RPMI8226 (cell line): ENCODE measurements at places on chromosomes 3 and 15.

DNA sequence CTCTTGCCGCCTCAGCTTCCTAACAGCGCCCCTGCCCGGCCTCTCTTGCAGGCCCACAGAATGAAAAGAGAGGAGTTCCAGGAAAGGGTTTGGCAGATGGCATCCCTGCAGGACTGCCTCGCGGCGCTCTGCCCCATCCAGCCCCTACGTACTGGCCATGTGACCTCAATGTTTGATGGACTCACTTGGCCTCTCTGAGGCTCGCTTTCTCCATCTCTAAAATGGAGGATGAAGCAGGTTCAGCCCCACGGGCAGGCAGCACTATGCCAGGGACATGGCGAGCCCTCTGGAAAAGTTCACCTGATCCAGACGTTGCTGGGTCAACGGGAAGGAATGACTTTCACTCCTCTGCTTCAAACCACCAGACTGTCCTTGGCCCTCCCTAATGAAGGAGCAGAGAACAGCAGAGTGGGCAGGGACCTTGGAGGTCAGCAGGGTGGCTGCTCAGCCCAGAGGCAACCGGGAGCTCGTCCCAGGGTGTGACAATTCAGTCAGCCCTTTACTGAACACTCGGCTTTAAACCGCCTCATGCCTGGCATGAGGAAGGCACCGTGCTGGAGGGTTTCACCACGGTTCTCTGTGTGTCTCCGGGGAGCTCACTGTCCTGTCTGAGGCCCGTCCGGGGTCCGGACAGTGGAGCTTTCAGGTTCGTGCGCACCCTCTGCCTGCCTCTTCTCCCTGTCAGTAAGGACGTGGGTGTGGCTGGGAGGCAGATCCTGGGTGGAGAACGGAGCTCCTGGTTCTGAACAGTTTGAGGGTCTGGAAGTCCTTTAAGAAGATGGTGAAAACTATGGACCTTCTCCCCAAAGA is 101.3 kb downstream of the LINGO1 start:
- DNase-seq: no peak

DNA sequence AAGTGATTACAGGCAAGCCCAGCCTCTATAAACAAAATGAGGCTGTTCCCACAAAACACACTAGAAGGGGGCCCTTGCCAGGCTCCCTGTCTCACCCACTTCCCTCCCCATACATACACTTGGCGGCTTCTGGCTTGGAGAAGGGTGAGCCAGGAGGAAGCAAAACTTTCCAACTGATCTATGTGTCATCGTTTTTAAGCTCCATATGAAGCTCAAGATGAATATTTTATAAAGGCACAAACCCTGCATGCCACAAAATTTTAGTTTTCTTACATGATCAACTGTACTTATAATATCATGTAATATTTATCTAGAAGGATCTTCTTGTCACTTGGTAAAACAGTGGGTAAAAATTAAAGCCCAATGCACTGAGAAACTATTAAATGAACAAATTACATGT is 80.8 kb upstream of the TJP1 start:
- DNase-seq: no peak

DNA sequence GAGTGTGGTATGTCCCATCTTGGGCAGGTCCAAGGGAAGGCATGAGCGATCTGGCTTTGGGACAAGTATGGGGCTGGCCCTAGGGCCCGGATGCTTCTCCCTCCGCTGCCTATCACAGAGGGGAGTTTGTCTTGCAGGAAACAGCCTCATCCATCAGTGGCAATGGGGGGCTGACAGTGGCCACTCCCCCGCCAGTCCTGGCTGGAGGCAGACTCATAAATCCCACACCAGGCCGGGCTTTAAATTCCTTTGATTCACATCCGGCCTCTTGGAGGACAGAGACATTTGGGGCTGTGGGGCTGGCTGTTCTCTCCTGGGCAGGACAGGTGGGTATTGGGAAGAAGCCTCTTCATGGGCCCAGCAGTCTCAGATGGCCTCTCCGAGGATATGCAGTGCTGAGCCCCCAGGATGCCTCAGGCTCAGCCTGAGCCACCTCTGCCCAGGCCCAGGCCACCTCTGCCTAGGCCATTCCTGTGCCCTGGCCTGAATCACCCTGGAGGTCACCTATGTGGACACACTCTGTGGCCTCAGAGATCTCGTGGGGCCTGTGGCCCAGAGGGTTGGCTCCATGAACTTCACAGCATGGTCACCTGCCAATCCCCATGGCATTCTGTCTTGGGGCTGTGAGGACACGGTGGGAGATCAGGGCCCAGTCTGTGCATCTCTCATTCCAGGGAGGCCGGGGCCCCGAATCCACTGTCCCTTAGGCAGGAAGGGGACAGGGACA is 84.2 kb upstream of the GOLGA6L4 start:
- DNase-seq: no peak

GRCh38 chr3:158531334-158531733 is 39.7 kb upstream of the MLF1 start:
- DNase-seq: no peak

DNA sequence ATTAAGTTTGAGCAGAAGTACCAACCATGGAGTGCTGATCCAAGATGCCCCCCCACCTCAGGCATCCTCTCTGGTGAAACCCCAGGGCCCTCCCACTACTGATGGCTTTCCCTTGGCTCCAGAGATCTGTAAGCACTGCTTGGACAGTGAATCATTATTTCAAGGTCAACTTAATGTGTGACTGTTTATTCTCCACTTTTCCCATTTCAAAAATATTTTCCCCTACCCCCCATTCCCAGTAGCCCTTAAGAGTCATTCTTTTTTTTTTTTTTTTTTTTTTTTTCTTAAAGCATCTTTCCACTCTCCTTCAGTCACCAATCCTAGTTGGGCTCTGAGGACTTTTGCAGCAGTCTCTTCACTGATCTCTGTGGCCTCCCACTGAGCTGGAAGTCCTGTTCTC is 82.6 kb downstream of the PCCB start:
- DNase-seq: no peak

- no peak for DNase-seq
Observed at GRCh38 chr3:38566215-38566528, 70.0 kb downstream of the EXOG start.

DNA sequence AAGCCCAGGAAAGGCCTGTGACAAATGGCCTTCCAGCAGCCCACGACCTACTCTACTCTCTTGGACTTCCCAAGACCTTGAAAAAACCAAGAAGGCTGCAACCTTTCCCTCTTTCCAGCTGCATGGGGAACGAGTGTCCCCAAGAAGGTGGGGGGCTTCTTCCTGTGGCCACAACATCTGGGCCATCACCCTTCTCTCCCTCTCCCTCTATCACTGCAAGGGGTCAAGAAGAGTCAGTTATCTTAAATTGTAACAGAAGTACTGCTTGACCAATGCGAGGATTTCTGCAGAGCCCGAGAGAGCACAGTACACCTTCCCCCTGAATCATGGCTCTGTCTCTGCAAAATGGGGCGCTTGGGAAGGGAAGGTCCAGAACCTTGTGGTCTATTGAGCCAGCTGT is 63.7 kb upstream of the ACAN start:
- no peak for DNase-seq

- no peak for DNase-seq
Observed at GRCh38 chr3:196706731-196707130, 5.3 kb downstream of the CEP19 start.

- DNase-seq: no peak
Observed at GRCh38 chr3:51953445-51953844, 1.7 kb upstream of the GPR62 start.

DNA sequence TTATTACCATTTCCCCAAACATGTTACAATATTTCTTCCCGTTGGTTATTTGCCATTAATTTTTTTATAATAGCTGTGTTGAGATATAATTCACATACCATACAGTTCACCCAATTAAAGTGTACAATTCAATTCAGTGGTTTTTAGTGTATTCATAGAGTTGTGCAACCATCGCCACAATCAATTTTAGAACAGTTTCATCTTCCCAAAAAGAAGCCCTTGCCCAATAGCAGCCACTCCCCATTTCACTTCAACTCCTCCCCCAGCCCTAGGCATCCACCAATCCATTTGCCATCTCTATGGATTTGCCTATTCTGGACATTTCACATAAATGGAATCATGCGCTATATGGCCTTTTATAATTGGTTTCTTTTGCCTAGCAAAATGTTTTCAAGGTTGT is 225.1 kb downstream of the EPHB1 start:
- no peak for DNase-seq

DNA sequence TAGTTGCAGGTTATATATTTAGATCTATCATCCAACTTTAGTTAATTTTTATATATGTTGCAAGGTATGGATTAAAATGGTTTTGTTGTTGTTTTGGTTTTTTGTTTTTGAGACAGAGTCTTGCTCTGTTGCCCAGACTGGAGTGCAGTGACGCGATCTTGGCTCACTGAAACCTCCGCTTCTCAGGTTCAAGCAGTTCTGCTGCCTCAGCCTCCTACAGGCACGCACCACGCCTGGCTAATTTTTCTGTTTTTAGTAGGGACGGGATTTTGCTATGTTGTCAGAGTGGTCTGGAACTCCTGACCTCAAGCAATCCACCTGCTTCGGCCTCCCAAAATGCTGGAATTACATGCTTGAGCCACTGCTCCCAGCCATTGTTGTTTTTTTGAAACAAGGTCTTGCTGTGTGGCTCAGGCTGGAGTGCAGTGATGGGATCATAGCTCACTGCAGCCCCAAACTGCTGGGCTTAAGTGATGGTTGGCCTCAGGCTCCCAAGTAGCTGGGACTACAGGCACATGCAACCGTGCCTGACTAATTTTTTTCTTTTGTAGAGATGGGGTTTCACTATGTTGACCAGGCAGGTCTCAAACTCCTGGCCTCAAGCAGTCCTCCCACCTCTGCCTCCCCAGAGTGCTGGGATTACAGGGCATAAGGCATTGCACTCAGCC is 92.0 kb downstream of the ZNF609 start:
- DNase-seq: no peak

DNA sequence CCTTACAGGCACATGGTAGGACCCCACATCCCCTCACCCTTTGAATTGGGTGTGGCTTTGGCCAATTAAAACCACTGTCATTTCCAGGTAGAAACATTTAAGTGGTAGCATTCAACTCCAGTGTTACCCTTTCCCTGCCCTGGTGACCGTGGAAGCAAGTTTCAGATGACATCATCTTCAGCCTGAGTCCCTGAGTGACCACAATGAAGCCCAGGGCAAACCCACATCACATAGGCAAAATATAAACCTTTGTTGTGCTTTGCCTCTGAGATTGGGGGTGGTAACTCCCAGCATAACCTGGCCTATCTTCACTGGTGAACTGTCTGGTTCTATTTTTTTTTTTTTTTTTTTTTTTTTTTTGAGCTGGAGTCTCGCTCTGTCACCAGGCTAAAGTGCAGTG is 404.0 kb upstream of the WNT5A start:
- DNase-seq: no peak
